Type B pancreatic cell (in vitro differentiated cells): ENCODE measurements at places on chromosomes 11 and 22. TPM values are rescaled to one million over a fixed set of nuclear protein-coding genes. Genes with fewer than 3 reads are reported as not detected.

The PRODH gene
- 16.1 and 19.0 TPM in 2 replicates for total RNA-seq

The NLRP6 gene
- total RNA-seq = 0.19 TPM in 1 of 2 replicates, not detected in the other

- peaks cover 35% of the 10 kb centered on the region for H3K36me3 ChIP-seq
- no peak overlapping the region for H3K4me3 ChIP-seq
- H3K27me3 ChIP-seq = no peaks in the 10 kb centered on the region
- DNase-seq = no peak
Observed at GRCh38 chr11:102447941-102448868, 4.4 kb downstream of the TMEM123 start.

DNA sequence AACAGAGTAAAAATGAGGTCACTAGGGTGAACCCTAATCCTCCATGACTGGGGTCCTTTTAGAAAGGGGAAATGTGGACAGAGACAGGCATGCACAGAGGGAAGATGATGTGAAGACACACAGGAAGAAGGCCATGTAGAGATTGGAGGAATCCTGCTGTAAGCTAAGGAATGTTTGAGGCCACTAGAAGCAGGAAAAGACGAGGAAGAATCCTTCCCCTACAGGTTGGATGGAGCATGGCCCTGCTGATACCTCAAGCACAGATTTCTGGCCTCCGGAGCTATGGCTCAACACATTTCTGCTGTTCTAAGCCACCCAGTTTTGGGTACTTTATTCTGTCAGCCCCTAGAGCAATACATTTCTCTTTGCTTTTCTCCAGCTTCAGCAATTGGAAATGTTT is 486.9 kb downstream of the MIAT start:
- no peak for DNase-seq
- H3K4me1 ChIP-seq = peaks cover 8% of the 10 kb centered on the region
- H3K4me3 ChIP-seq = no peak overlapping the region
- no peak overlapping the region for H3K27ac ChIP-seq
- H3K27me3 ChIP-seq = peaks cover 24% of the 10 kb centered on the region
